ENCODE measurements at places on chromosomes 13 and 19.

DNA sequence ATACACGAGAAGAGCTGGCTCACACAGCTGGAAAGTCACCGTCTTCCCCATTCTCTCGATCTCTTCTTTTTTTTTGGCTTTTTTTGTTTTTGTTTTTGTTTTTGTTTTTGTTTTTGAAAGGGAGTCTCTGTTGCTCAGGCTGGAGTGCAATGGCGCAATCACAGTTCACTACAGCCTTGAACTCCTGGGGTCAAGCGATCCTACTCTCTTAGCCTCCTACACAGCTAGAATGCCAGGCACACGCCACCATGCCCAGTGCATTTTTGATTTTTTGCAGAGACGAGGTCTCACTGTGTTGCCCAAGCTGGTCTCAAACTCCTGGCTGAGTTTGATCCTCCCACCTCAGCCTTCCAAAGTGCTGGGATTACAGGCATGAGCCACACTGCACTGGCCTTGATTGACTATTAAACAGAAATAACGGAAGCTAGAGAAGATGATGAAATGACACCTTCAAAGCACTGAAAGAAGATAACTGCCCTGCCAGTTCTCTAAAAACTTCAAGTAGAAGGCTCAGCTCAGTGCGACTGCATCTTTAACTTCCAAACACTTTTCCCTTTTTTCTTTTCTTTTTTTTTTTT is 4.0 kb downstream of the FXYD3 start:
- DNase-seq, result no peak

GRCh38 chr13:111443981-111444380 is 123.5 kb downstream of the TEX29 start:
- no peak for DNase-seq

DNA sequence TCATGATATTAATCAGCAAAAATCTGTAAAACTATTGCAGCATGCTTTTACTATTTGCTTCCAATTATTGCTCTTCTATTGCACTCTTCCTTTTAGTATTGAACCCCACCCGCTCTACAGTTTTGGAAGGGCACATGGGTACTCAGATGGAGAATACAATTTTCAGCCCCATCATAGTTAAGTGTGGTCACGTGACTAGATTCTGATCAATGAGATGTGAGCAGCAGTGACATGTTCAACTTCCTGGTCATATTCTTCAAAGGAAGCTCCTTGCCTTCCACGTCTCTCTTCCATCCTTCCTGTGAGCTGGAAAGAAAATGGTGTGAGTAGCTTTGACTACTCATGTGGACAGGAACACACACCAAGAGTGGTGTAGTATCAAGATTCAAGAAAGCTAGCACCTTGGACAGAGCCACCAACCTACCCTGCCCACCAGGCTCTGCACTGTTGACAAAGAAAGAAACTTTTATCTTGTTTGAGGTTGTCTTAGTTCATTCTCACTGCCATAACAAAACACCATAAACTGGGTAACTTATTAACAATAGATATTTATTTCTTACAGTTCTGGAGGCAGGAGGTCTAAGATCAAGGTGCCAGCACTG is 3.8 kb upstream of the FGF14 start:
- peak; percentile 37 for DNase-seq

- DNase-seq, result no peak
Measured at GRCh38 chr19:13078897-13079541, 23.6 kb downstream of the LYL1 start.

DNA sequence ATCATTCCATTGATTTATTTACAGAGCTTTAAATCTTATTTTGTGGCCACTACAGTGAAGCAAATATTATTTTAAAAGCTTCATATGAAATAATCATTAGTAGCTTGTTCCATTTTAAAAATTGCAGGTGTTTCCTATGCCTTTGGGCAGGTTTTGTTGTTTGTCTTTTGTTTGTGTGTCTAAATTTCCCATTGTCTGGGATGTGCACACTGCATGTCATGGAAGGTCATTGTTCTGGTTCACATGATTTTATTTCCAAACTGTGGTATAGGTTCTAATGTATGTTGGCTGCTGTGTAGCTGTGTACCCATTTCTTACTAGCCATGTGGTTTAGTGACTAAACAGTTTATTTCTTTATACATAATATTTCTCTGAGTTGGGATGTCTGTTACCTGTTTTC is 65.6 kb downstream of the COL4A2 start:
- no peak for DNase-seq

GRCh38 chr13:51478418-51479198 is 25.8 kb upstream of the INTS6 start:
- no peak for DNase-seq

DNA sequence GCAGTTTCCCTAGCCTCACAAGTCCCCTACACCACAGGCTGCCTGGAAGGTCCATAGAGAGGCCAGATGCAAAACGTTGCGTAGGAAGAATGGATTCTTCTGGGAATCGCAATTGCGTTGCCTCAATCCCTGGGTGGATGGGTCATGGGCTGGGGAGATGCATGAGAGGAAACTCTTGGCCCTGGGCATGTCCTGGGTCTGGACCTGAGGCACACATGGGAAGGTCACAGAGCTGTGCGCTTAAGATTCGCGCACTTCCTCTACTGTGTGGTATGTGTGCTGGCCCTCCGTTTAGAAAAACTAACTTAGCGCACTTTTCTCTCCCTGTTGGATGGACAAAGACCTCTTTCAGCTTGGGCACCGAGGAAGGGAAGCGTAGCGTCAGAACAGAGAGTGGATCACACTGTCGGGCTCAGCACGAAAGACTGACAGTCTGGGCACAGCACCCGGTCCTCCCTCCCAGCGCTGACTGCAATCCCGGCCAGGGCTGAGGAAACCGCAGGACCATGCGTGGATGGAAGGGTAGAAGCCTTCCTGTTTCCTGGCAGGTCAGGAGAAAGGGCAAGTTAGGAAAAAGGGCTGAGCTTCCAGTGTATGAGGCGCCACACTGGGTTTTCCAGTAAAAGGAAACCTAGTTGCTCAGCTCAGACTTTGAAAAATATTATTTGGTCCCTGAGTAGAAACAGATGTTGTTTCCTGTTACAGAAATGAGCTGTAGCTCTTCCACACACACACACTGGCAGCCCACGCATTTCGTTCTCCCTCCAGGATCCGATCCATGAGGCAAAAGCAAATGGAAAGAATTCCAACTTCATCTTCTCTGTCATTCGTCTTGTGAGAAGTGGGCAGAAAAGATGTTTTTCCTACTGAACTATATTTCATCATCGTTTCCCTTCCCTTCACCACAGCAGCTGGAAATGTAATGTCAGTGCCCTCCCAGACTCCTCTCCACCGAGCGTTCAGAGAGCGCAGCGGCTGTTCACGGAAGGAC is 86.0 kb downstream of the ING1 start:
- peak; percentile 68 for DNase-seq

DNA sequence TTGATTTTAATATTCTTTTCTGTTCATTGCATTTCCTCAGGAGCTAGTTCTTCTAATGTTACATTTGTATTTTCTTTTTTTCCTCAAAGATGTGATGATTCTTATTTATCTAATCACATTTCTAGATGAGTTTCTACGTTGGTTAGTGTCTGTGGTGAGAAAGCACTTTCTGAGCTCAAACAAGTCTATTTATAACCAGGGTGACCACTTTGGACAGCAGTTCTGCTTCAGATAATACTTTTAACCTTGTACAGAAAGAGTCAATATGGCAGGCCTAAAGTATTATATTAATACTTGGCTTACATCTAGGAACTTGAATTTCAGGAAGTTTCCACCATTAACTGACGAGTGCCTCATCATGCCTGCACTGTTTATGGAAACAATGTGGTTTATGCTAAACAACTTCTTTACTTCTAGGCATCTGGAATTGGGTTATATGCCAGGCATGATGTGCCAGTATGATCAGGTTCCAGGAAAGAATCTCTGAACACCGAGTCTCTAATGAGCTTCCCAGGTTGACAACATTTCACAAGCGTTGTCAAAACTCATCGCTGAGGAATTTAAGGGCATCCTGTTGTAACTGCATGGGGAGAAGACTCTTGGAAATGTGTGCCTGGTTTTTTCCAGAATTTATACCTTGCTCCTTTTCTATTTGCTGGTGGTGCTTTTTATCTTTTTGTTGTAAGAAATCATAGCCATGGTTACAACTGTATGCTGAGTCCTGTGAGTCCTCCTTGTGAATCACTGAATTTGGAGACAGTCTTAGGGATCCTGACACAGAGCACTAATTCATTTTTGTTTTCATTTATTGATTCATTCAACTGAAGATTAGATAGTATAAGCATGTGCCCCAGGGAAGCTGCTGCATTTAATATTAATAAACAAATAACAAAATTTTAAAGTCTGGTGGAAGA is 344.4 kb upstream of the PCDH9 start:
- DNase-seq, result no peak

DNA sequence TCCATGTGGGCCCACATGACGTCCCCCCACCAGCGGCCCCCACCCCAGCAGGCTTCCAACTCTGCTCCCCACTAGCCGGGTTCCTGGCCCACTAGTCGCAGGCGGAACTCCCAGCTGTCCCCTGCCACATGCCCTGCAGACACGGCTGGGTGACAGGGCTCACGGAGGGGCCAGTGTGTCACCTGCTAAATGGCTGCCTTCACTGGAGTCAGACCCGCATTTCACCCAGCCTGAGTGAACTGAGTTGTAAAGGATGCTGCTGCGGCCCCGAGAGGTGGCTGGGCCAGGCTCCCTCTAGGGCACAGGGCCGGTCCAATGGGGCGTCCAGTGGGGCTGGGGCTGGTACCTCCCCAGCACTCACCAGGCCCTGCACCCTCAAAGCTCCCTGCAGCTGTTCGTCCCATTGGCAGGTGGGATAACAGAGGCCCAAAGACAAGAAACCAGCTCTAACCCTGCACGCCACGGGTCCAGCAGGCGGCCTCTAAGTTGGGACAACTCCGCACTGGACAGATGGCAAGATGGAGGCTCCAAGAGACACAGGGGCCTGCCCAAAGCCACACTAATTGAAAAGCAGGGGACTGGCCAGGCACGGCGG is 3.2 kb downstream of the LMNB2 start:
- DNase-seq, result no peak

DNA sequence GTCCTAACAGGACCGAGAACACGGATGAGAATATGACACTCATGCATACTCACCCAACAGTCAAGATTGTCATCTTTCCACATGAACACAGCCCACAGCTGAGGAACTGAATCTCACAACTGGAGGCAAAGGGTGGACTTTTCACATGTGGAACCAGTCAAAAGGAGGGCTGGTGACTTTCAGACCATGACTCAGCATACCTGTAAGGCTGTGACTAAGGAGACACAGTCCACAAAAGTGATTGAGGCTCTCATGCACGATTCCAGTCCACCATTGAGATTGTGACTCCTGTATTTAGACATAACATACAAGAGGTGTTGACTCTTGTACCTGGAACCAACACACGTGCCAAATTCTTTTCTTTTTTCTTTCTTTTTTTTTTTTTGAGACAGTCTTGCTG is 40.0 kb downstream of the ZNF729 start:
- DNase-seq, result no peak

DNA sequence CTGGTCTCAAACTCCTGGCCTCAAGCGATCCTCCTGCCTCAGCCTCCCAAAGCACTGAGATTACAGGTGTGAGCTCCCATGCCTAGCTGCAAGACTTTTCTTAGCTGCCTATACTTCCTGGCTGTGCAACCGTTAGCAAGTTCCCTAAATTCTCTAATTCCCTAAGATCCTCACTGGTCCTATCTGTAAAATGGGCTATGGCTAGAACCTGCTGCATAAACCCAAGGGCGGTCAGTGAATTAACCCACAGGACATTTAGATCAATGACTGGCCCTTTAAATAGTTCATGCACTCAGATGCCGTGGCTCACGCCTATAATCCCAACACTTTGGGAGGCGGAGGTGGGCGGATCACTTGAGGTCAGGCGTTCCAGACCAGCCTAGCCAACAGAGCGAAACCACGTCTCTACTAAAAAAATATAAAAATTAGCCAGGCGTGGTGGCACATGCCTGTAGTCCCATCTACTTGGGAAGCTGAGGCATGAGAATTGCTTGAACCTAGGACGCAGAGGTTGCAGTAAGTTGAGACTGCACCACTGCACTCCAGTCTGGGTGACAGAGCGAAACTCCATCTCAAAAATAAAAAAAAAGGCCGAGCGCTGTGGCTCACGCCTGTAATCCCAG is 4.1 kb upstream of the C19orf53 start:
- no peak for DNase-seq

GRCh38 chr19:15926484-15926883 is 7.8 kb downstream of the CYP4F11 start:
- no peak for DNase-seq

DNA sequence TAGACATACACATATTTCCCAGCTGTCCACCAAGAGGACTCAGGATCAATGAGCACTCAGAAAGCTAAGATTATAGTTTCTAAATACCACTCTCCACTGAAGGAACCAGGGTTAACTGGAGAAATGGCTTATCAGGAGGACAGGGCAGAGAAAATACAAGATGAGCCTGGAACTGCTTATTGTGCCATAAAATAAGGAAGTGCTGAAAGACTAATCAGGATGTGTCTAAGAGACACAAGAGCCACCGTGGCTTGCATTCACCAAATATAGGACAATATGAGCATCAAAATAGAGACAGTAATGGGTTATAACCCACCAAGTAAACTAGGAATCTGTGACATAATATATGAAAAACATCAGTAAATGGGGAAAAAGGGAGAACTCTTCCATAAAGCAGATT is 32.8 kb downstream of the KLF12 start:
- no peak for DNase-seq

GRCh38 chr19:31066385-31066784 is 282.9 kb downstream of the TSHZ3 start:
- DNase-seq, result no peak

GRCh38 chr13:45141369-45141768 is 21.1 kb downstream of the GTF2F2 start:
- no peak for DNase-seq

- DNase-seq, result no peak
Measured at GRCh38 chr19:10780368-10780767, 55.6 kb downstream of the TMED1 start.

- no peak for DNase-seq
Measured at GRCh38 chr13:47288546-47288945, 391.7 kb upstream of the HTR2A start.

GRCh38 chr19:12295191-12295590 is 508 bp upstream of the ZNF44 start:
- no peak for DNase-seq

- no peak for DNase-seq
Measured at GRCh38 chr13:110367620-110368019, 60.5 kb downstream of the COL4A2 start.

- no peak for DNase-seq
Measured at GRCh38 chr19:6533000-6533328, 2.1 kb downstream of the TNFSF9 start.

DNA sequence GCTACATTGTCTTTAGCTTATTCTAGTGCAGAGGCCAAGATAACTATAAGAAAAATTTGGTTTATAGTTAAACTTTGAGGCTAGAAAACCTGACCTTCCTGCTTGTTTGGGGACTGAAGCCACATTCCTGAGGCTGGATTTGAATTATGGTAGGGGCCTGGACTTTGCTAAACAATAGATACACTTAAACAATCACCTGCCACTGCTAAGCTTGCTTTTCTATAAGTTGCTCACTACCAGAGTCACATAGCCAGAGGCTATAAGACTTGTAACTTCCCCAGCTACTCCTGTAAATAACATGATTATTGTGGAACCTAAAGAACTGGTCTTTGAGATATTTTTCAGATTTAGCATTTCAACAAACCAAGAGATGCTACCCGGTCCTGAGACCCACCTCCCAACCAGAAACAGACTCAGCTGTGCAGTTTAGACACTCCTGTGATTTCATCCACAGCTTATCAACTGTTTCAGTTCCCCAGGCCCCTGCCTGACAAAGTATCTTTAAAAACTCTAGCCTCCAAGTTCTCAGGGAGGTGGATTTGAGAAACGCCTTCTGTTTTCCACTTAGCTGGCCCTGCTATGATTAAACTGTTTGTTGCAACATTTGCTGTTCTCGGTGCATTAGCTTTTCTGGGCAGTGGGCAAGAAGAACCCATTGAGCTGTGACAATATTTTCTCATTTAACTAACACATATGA is 77.7 kb downstream of the MIPEP start:
- DNase-seq, result no peak

All from renal pelvis (tissue), 12 donors.